Stimulated activated CD8-positive, alpha-beta memory T cell treated with anti-CD3 and anti-CD28 coated beads, Interleukin-15, amount 100 ng/mL, for 1 hour (primary cell): ENCODE measurements at places on chromosomes 11 and 22.
A peak's percentile ranks its signal among the peaks of the same experiment; 100 is the strongest.

- DNase-seq = no peak
These were observed 134.4 kb downstream of the CTTN start for GRCh38 chr11:70532731-70533130.

- DNase-seq = no peak
These were observed 321.6 kb downstream of the GRM5 start for GRCh38 chr11:88744140-88744539.

DNA sequence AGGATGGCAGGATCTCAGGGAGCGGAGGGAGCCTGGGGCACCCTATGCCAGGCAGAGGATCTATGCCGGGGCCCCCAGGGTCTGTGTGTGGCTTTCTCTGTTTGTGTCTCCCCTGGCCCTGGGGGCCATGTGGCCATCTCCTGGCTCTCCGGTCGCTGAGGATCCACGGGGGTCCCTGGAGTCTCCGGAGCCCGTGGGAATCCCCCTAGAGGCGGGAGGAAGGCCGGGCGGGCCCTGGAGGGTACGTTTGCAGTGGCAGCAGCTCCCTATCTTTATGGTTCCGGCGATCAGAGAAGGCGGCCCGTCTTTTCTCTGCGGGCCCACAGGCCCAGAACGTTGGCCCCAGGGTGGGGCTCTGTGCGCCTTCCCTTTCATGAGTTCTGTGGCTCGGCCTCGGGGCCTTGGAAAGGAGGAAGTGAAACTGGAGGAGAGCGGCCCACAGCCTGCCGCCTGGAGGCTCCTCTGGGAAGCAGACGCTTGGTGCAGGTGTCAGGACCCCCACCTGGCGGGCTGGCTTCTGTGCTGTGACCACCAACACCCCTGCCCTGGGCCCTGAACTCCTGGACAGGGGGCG lies 82.1 kb downstream of the KCNQ1 start:
- DNase-seq = no peak

- no peak for DNase-seq
These were observed 19.0 kb downstream of the ATG16L2 start for GRCh38 chr11:72833083-72833733.

DNA sequence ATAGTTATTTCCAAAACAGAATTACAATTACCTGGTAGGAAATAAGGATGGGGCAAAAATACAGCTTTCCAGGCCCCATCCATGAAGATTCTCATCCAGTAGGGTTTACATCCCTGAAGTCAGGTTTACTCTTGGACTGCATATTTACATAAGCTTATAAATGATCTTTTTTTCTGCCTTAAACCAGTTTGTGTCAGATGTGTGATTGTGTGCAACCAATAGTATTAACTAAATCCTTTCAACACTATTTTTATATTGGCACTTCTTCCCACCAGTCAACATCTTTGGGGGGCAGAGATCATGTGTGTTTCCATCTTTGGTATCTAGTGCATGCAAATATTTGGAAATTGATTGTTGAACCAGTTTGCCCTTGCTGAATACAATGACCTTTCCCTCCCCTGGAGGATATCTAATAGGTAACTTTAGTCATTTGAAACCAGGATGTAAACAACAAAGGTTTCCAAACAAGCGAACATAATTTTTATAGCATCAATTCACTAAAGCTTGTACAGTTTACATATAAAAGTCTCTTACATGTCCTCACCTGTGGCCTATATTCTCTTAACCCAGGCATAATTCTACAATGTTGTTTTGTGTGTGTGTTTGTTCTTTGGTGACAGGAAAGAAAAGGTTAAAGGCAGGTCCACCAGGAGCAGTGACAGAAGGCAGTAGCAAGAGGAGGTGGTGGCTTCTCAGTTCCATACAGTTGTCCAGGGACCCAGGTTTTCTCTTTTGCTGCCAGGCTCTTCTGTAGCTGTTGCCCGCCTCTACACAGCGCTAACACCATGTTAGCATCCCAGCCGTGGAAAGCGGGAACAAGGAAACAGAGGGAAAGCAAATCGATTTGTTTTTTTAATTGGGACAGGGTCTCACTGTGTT lies 1.7 kb upstream of the ME3 start:
- no peak for DNase-seq

DNA sequence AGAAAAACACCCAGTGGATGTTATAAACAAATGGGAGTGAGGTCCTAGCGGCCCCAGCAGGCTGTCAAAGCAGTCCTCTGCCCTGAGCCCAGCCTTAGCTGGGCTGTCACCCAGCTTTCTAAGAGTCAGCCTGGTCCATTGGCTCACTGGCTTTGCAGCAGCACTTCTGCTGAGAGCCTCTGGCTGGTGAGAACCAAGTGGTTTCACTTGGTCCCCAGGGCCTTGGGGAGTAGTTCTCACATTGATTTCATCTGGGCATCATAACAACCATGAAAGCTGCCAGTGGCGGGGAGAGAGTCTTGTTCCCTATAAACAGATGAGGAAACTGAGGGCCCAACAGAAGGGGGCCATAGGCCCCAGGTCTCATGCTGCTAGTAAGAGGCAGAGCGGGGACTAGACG lies 11.4 kb downstream of the SEC14L6 start:
- DNase-seq = no peak

GRCh38 chr22:35229865-35230264 lies 27.4 kb upstream of the HMGXB4 start:
- DNase-seq = no peak

GRCh38 chr22:50058906-50059880 lies 1.1 kb upstream of the TTLL8 start:
- DNase-seq = no peak

DNA sequence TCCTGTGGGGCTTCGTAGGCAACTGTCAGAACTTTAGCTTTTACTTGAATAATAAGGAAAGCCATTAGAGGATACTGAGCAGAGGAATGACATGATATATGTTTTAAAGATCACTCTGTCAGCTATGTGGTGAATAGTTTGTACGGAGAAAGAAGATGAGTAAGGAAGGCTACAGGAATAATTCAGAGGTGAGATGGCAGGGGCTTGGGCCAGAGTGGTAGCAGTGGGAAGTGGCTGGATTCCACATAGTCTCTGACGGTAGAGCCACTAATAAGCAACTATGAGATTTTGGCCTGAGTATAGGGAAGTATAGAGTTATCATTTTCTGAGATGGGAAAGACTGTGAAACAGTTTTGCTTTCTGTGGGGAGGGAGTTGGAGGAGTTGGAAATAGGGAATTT lies 93.9 kb upstream of the MTMR2 start:
- no peak for DNase-seq

DNA sequence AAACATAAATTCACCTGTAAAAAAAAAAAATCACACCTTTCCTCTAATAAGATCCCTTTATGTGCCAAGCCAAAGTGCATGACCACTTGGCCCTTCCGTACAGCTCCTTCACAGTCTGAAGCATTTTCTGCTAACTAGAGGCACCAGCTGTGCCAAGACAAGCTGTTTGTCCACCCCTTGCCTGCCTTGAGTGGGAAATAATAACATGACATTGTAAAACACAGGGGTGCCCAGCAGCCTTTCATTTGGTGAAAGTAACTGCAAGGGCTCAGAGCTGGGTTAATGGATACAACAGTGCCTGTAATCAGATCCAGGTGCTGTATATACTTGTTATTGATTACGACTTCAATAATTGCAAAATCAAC lies 59.2 kb downstream of the DDIAS start:
- DNase-seq = no peak

GRCh38 chr11:911031-911889 lies 650 bp upstream of the CHID1 start:
- no peak for DNase-seq

- DNase-seq = no peak
These were observed 720 bp upstream of the FAR1 start for GRCh38 chr11:13667795-13668101.

GRCh38 chr22:17332109-17332800 lies 37.0 kb upstream of the CECR2 start:
- DNase-seq = no peak

DNA sequence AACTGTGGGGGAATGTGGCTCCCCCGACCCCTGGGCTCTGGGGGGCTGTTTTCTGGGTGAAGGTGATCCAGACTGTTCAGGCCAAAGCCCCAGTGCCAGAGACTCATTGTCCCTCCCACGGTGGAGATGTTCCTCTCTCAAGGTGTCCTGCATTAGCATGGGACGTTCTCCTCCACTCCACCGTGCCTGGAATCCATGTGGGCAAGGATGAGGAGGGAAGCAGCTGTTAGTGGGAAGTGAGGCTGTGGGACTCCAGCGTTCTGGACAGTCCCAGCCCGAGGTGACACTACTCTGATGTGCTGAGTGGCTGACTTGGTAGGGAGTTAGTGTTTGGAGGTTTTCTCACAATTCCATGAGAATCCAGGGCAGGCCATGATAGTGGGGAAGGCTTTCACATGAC lies 31.4 kb upstream of the CLDN5 start:
- DNase-seq = no peak

GRCh38 chr11:70886676-70887541 lies 365.5 kb downstream of the SHANK2 start:
- DNase-seq = no peak

- no peak for DNase-seq
These were observed 37.8 kb downstream of the RNF141 start for GRCh38 chr11:10503221-10503620.

- DNase-seq = peak; percentile 38
These were observed at the start of gene CD3G for GRCh38 chr11:118343981-118344515. Gene CD3G, plus strand, starts transcription at chr11:118344344. Its CDS starts 80 bp downstream, at chr11:118344424.

DNA sequence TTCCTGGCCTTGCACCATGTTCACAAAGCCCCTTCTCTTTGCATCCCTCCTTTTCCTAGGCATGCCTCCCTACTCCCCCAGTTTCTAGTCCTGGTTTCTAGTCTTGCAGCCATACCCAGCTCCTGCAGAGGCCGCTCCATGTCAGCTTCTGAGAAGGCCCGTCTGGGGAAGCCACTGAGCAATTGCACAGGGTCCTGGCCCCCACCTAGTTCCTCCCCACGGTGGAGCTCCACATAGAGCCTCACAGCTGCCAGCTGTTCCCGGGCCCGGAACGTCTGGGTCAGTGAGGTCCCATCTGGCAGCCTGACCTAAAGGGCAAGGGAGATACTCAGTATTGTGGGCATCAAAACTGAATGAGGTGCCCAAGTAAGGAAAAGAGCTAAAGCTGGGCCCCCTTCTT lies 2.2 kb downstream of the UBXN1 start:
- no peak for DNase-seq

- no peak for DNase-seq
These were observed 13.9 kb downstream of the ZBED4 start for GRCh38 chr22:49867303-49868265.

GRCh38 chr11:78030429-78031325 lies 7.6 kb upstream of the KCTD14 start:
- DNase-seq = no peak

- DNase-seq = no peak
These were observed 236.8 kb upstream of the NCAM1 start for GRCh38 chr11:112724496-112724790.

DNA sequence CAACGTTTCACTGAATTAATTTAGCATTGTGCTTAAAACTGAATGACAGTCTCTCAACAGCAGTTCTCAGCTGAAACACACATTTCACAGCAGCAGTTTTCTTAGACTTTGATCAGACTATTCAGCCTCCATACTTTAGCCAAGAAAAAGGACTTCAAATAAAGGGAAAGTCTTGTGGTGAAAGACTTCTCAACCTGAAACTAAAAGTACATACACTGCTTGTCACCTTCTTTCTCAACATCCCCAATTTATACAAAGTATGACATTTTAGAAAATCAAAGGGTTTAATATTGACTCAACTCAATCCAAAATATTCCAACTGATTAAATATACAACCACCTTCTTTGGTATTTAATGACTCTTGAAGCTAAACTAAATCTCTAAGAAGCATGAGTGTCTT lies 419.0 kb downstream of the LRRC4C start:
- no peak for DNase-seq

- DNase-seq = no peak
These were observed 208.2 kb upstream of the ZC3H12C start for GRCh38 chr11:109885006-109885405.

GRCh38 chr11:86099874-86100273 lies 31.0 kb upstream of the PICALM start:
- no peak for DNase-seq

DNA sequence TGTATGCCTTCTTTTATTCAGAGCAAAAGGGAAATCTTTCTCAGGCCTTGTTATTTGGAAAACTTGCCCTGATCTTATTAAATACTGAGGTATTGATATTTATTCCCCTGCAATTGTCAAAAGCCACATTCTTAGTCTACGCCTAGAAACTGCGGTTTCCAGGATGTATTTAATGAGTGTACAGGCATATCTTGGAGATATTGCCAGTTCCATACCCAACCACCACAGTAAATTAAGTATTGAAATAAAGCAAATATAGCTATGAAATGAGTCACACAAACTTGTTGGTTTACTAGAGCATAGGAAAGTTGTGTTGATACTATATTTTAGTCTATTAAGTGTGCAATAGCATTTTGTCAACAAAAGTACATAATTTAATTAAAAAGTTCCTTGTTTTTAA lies 152.7 kb upstream of the CCDC179 start:
- no peak for DNase-seq

GRCh38 chr11:27507557-27508322 lies 1.2 kb upstream of the LIN7C start:
- DNase-seq = no peak

DNA sequence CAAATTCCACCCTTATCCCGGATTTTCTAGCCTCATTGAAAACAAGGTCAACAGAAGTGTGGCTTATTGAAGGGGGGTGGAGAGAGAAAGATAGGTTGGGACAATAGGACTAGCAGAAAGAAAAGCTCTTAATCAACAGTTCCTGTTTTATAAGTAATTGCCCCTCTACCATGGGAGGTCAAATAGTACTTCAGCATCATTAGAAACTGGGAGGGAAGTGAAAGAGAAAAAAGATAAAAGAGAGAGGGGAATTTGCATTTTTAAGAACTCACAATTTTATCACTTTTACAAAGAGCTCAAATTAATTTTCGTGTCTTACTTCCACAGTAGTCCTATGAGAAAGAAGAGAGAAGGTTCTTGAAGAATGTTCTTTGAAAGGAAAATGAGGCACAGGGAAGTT lies 89.2 kb downstream of the AMOTL1 start:
- DNase-seq = no peak

- DNase-seq = no peak
These were observed 253.5 kb upstream of the PLET1 start for GRCh38 chr11:112514011-112514740.

- DNase-seq = no peak
These were observed 8.1 kb downstream of the PC start for GRCh38 chr11:66950112-66950535.

- DNase-seq = no peak
These were observed 307.7 kb upstream of the KIRREL3 start for GRCh38 chr11:127308291-127308690.

DNA sequence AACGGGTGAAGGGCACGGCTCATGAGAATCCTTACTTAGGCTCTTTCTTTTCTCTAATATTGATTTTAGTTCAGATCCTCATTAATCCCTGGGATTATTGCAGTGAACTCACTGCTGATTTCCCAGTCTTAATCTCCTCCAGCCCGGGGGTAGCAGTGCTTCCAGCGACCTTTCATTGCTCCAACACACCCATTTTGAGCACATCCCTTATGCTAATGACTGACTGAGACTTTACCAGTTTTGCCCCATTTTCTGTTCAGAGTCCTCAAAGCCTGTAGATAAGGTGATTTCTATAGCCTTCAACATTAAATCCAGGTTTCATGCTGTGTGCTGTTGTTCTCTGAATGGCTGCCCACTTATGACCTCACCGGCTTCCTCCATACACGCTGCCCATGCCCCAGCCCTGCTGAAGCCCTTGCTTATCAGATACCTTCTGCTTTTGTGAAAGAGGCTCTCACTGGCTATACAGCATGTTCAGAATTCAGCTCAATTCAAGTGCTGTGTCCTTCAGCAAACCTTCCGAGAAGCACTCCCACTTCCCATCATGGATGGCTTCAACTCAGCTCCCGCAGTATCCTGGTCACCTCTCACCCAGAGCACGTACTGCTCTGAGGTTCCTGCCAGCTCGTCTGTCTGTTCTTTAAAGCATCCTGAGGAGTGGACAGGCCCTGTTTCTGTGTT lies 49.0 kb downstream of the PPFIA1 start:
- no peak for DNase-seq
